RWPE1 (cell line): ENCODE measurements at places on chromosomes 11 and 22.

- peak; percentile 72 for DNase-seq
Measured at GRCh38 chr11:74702383-74703007, 28.7 kb downstream of the CHRDL2 start.

GRCh38 chr11:94897330-94897768 is 76.0 kb downstream of the CWC15 start:
- DNase-seq = peak; percentile 48

GRCh38 chr11:76604626-76605241 is 65.8 kb downstream of the LRRC32 start:
- DNase-seq = no peak

DNA sequence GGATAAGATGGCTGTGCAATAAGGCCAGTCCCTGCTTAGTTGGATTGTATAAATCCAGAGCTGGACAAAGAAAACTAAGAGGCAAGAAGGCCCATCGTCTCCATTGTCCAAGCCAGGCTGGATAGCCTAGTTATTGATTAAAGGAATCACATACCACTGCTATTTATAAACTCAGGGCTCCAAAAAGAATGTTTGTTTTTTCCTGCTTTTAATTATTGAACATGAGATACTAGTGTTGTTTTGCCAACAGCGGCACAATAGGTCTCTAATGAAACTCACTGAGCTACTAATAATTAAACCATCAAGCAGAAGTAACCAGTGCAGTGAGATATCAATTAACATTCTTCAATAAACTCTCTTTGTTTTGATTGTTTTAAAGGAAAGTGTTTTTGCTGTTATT is 259.7 kb downstream of the INSC start:
- no peak for DNase-seq

DNA sequence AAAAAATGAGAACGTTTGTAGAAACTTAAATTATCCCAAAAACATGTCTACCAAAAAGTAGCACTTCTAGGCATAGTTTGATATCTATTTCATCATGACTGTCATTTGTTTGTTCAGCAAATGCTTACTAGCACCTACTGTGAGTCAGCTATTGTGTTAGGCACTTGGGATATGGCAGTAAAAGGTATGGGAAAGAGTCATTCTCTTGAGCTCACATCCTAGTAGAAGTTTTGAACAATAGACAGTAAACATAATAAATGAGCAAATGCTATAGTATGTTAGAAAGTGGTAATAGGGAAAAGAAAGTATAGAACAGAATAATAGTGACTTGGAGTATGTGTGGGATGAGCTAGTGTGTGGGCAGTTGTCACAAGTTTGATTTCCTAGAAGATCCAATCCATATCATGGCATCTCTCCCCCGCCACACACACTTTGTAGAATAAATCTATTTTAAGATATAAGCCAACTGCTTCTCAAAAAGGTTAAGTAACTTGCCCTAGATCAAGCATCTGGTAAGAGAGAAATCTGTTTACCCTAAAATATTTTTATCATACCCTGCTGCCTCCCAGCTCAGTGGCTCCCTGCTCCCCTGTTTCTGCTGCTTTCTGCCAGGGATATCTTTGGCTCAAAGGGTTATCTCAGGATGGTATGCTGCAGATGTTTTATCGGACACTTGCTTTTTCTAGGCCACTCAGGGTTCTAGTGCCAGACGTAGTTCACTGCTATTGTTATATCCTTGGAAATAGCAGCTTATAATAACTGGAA is 129.7 kb downstream of the NCAM1 start:
- no peak for DNase-seq
